ENCODE measurements at places on chromosomes 16 and 17.
A peak's percentile ranks its signal among the peaks of the same experiment; 100 is the strongest.

GRCh38 chr16:79601092-79601930, 774 bp upstream of the MAF start:
- peak; percentile 22 for DNase-seq

GRCh38 chr16:48405907-48406306, 20.7 kb upstream of the SIAH1 start:
- no peak for DNase-seq

- no peak for DNase-seq
Measured at GRCh38 chr17:61283043-61283442, 116.6 kb upstream of the TBX2 start.

DNA sequence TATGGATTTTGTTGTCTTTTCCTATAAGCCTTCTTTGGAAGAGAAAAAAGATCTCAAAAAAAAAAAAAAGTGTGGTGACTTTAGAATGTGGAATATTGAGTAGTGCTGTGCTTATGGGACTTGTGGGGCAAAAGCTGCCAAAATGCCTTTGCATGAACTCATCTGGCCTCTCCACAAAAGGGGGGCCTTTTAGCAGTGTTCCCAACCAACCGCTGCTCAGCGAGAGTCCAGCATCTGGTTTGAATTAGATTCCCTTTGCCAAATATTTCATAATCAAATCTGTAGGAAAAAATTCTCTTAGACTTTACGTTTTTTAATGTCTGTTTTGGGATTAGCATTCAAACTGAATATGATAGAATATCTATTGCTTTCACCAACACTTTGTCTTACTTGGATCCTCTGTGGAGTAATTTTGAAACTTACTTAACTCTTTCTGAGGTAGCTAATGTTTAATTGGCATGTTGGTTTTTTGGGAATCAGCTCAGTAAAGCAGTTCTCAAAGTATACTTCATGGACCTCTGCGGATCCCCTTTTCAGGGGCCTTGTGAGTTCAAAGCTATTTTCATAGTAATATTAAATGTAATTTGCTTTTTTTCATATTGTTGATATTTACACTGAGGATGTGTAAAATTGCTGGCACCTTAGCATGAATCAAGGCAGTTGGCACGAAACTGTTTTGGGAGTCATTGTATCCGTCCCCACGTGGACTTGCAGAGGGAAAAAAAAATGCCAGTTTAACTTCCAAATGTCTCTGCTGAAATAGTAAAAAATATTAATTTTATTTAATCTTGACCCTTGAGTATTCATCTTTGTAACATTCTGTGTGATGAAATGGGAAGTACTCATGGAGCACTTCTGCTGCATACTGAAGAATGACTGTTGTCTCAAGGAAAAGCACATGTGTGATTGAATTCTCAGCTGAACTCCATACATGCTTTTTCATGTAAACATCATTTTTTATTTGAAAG, 34.7 kb upstream of the VPS4A start:
- no peak for DNase-seq

DNA sequence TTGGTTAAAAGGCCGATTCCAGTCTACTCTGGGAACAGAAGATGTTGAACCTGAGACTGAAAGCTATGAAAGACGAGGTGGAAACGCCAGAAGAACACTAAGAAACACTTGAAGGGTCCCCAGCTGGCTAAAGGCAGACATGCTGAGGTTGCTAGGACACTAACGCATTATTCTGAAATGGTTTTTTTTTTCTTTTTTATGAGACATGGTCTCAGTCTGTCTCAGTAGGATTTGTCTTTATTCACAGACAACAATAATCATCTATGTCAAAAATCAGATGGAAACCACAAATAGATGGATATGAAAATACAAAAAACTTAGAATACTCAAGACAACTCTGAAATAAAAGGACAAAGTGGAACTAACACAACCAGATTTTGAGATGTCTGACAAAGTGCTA, 35.0 kb upstream of the RASD1 start:
- no peak for DNase-seq

- DNase-seq: no peak
Measured at GRCh38 chr16:85761861-85762260, 11.0 kb upstream of the C16orf74 start.

DNA sequence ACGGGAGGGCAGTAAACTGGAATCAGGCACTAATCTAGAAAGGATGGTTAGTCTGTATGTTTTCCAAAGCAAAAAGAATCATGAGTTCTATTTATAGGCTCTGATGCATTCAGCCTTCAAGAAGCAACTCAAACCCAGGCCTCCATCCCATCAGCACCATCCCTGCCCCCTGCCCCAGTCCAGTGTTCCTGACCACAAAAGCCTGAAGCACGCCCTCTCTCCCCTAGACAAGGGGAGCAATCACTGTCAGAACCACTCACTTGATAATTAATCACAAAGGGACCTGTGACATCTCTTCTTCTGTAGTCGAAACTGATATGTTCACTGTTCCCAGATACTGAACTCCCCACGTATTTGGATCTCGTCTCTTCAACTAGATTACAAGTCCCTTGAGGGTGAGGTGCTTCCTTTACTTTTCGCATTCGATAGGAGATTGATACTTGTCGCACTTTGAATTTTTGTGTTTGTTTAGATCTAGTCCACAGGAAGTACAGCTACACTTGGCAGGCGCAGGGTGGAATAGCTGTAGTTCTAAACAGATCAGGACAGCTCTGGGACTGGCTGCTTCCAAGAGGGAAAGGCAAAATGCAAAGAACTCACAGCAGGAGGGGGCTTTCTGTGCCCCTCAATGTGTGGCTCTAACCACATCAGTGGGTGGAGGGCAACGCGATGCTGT, 36.4 kb upstream of the CCDC182 start:
- DNase-seq: no peak

DNA sequence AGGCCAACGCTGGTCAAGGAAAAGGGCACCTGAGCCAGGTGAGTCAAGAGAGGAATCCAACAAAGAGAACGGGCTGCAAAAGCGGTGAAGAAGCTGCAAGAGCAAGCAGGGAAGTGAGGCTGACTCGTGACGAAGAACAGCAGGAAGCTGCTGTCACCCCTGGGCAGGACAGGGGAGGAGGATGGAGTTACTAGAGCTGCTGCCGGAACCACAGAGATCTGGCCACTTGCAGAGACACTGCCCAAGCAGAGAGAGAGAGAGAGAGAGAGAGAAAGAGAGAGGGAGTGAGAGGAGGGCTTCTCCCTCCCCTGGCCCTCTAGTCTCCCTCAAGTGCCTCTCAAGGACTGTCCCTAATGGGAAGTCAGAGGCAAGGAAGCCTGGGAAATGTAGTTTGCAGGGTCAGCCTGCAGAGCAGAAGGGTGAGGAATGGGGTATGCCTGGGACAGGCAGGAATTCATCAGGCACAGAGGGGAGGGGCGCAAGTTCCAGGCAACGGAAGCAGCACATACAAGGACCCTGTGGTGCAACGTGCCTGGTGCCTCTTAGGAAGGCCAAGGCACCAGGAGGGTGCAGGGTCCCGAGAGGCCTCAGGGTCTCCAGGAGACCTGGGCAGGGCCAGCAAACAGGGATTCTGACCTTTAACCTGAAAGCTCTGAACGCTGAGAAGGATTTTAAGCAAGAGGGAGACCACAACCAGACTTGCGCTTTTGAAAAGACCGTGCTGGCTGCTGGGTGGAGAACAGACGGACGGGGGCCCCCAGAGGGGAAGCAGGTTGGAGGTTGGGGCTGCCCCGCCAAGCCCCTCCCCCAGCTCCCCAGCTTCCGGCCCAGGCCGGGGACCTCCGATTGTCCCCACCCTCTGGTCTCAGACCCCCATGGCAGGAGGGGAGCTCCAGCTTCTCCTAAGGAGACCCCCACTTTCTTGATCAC, 45.8 kb upstream of the CIBAR2 start:
- no peak for DNase-seq

DNA sequence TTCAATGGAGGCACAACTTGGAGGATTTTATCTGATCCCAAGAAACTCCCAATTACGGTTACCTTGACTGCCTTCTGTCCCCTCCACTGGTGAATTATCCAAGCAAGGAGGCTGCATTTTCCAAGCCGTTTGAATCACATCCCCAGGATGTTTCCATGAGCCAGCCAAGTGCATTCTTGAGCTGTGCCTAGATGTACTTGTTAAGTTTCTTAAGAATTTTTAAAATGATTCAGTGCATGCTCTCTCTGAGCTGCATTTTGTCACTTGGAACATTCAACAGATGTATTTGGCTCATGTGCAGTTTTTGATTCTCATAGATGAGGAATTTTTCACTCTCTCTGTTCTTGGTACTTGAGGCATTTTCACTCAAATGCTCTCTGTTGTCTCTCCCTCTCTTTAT, 202.6 kb upstream of the MYOCD start:
- DNase-seq: no peak

DNA sequence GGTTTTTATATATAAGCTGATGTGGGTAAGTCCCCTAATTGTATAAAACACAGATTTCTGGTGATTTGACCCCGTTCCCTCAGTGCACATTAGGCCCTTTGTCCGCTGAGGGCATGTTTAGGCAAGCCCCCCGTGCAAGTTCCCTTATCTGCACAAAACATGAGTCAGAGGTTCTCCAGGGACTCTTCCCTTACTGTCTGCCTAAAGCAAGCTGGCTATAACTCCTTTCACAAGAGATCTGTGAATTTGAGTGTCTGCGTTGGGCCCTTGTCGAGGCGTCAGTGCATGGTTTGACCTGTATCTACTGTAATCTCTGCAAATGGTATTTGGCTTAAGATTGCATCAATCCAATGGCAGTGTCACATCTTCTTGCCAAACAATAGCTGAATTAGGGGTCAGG, 712.8 kb downstream of the CDH8 start:
- DNase-seq: no peak

DNA sequence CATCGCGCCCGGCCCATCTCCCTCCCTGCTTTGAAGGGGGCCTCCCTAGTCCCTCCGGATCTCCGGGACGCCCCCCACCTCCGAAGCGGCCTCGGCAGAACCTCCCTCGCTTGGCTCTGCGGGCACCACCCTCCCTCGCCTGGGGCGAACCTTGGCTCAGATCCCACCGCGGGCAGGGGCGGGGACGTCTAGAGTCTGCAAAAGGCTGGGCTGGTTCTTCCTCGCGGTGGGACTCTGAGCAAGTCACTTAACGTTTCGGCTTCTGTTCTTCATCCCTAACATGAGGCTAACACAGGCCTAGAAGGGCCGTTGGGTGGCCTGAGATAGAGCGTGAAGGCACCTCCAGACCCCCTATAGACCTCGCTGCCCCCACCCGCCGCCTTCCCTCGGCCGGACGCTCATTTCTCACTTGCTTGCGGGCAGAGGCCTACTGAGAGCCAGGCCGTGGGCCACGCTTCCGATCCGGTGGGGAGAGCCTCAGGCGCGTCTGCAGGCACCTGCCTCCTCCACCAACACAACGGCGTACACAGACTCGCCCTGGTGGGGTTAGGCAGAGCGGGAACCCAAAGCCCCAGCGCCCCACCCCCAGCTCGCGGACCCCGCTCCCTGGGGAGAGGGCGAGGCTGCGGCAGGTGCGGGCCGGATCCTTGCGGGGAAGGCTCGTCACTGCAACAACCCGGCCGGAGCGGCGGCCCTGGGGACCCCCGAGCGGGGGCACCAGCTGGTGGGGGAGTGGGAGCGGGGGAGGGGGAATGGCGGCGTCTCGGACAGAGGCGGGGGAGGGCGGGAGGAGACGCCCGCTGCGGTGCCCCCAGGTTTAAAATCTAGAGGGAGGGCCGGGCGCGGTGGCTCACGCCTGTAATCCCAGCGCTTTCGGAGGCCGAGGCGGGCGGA, 5.4 kb downstream of the MYO1C start:
- DNase-seq: peak; percentile 87

DNA sequence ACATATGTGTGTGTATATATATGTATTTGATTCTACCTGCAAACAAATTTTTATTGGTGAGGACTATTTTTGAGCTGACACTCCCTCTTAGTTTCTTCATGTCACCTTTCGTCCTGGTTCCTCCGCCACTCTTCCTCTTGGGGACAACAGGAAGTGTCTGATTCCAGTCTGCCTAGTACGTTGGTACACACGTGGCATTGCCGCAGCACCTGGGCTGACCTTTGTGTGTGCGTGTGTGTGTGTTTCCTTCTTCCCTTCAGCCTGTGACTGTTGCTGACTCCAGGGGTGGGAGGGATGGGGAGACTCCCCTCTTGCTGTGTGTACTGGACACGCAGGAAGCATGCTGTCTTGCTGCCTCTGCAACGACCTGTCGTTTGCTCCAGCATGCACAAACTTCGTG, 29.4 kb upstream of the CACNG5 start:
- no peak for DNase-seq

GRCh38 chr16:85502357-85502756, 110.8 kb upstream of the GSE1 start:
- DNase-seq: no peak

GRCh38 chr17:60554377-60554788, 28.3 kb upstream of the APPBP2 start:
- DNase-seq: peak; percentile 66

DNA sequence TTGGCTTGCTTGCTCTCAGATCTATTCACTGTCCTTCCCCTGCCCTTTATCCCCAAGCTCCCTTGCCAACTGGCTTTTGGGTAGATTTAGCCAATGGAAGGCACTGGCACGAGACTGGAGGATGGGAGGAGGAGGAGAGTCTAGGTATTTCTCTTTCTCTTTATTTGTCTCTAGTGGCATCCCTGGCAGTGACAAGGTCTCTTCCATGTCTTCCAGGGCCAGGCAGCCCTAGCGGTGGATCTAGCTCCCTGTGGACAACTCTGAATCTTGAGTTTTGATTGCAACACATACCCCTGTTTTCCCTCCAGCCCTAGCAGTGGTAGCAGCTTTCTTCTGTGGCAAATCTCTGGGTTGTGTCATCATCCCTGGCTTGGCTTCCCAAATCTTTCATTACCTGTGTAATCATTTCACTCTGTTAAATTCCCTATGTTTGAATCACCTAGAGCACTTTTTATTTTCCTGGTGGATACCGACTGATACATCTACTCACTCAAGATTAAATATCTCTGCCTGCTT, 171.1 kb upstream of the IRX6 start:
- no peak for DNase-seq

GRCh38 chr17:67044940-67045339, 586 bp downstream of the CACNG1 start:
- DNase-seq: no peak

GRCh38 chr17:7083592-7083991, 3.5 kb upstream of the CLEC10A start:
- DNase-seq: no peak

DNA sequence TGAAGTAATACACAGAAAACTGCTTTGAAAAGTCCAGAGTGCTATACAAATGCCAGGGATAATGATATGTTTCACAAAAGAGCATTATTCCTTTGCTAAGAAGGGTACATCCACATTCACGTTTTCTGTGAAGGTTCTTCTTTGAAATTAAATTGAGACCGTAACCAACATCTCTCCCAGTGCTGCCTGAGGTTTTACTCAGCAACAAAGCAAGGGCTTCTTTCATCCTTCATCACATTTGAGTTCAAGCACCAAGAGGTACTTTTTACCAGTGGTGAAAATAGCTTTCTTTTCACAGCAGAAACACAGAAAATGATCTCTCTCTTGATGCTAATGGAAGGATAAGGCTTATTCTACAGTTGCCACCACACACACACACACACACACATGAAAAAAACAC, 113.3 kb downstream of the TOX3 start:
- DNase-seq: no peak

Data from Calu3 (cell line).